ENCODE measurements at places on chromosomes 5 and 9.

DNA sequence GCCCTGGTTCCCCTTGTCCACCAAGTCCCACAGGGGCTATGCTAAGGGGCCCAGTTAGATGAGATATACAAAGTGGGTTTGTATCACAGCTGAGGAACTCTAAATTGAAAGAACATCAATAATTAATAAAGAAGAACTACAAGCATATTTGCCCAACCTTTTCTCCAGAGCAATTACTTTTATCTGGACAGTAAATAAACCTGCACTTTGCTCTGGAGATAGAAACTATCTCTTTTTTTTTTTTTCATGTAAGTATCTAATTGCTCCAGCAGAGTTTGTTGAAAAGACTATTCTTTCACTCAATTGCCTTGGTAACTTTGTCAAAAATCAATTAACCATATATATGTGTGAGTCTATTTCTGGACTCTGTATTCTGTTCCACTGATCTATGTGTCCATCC lies 6.0 kb upstream of the CDKN2AIPNL start:
- DNase-seq, result no peak

DNA sequence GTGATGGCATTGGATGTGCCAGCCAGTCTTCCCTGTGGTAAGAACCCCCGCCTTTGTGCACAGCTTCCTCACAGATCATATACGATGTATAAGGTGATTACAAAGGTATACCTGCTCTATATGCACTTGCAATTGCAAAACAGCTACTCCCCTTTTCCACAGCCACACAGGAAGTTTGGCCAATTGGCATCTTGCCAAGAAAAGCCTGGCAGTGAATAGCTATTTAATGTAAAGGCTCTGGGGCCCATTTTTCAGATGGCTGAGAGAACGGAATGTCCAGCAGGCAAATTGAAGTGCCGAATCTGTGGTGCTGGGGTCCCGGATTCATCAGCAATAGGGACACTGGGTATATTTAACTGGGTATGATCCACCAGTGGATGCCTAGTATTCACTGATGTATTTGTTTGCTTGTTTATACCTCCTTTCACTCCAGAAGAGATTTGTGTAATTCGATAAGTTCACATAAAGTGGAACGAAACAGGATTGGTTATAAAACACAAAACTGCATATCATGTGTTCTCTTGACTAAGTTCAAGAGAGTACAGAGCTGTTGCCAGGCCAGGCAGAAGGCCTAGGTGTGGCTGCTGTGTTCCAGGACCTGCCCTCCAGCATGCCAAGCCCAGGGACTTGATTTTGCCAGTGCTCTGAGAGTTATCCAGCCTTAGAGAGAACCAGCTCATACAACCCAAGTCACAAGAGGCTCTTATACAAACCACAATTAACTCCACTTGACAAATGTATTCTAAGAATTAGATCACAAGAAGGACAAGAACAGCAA lies 27.7 kb upstream of the GABRP start:
- DNase-seq, result no peak

DNA sequence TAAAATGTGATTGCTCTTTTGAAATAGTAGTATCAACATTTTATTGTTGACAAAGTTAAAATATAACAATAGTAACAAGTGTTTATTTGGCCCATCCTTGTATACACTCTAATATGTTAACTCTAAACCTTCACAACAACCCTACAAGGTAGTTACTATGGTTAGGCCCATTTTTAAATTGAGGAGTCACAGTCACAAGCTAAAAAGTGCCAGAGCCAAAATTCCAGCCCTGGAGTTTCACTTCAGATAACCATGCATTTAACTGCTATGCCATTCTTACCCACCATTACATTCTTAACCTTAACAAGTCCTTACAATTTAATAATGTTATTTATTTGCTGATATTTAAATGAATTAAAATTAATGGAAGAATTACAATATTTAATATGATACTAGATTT lies 91.2 kb downstream of the CWC27 start:
- DNase-seq, result no peak

GRCh38 chr5:16933337-16933736 lies 2.8 kb downstream of the MYO10 start:
- no peak for DNase-seq

DNA sequence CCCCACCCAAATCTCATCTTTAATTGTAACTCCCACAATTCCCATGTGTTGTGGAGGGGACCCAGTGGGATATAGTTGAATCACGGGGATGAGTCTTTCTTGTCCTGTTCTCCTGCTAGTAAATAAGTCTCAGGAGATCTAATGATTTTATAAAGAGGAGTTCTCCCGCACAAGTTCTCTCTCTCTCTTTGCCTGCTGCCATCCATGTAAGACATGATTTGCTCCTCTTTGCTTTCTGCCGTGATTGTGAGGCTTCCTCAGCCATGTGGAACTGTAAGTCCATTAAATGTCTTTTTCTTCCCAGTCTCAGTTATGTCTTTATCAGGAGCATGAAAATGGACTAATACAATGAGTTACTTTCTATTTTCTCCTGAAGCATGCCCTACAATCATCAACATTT lies 1158.5 kb downstream of the CDH18 start:
- DNase-seq, result no peak

DNA sequence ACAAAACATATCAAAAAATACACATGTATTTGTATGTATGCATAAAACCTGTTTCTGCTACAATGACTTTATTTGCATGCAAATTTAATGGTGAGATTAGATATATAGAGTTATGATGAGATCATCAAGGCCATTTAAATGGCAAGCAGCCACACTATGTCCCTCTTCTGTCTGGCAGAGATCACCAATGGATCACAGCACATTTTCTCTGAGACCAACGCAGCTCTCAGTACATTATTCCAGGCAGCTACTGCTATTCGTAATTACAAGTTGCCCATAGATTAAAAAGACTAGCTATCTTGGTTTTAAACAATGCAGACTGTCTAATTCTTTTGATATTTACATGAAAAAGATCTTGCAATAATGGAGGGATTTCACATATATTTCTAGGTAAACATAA lies 629.5 kb downstream of the PDE4D start:
- no peak for DNase-seq

- DNase-seq, result no peak
Observed at GRCh38 chr5:117093653-117094052, 519.0 kb upstream of the SEMA6A start.

- no peak for DNase-seq
Observed at GRCh38 chr9:77816641-77817341, 168.7 kb upstream of the GNA14 start.

GRCh38 chr5:124683917-124684555 lies 62.4 kb downstream of the ZNF608 start:
- DNase-seq, result no peak

DNA sequence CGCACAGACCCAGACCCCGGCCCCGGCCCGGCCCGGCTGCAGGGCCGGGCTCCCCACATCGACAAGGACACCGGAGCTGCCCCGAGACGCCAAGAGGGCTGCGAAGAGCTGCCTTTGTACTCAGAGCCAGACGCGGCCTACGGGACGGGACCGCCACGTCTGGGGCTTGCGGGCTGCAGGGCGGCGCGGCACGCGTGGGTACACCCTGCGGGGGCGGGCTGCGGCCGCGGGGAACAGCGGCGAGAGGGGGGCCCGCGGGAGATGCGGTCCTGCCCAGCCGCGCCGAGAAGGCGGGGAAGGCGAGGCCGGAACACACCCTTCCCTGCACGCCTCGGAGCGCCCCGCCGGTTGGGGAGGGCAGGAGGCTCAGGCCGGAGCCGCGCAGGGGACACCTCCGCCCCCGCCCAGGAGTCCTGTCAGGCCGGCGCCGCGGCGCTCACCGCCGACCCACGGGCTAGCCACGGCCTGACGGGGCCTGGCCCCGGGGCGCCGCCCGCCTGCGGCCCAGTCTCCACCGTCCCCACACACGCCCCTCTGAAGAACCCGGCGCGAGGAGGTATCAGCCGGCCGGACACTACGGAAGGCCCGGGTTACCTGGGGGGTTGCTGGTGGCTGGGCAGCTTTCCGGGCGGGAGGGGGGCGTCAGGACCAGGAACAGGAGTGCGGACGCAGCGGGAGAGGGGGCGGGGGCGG lies 478 bp downstream of the RAB14 start:
- no peak for DNase-seq

GRCh38 chr9:11779971-11780370 lies 913.2 kb upstream of the TYRP1 start:
- DNase-seq, result no peak

DNA sequence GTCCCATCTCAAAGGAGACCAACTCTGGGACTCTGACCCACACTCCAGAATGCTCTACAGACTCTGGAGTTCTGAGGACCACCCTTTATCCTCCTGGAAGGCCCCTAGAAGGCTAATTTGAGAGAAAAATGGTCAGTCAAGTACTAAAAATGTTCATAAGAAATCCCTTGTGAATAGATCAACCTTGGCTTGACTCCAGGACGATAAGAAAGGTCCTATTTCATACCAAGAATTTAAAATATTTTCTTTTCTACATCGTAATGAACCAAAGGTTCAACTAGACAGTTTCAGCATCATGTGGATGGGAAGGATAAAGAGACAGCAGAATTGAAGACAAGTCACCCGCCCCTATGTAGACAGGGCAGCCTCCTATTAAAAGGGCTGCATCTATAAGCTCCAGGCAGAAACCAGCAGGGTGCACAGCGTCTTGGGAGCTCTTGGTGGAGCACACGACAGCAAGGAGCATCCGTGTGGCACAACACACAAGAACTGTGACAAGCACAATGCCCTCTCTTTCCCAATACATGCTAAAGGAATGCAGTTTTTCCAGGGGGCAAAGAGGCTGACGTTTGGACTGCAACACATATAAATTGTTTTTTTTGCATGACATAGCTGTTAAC lies 38.3 kb downstream of the RASEF start:
- peak; percentile 25 for DNase-seq

DNA sequence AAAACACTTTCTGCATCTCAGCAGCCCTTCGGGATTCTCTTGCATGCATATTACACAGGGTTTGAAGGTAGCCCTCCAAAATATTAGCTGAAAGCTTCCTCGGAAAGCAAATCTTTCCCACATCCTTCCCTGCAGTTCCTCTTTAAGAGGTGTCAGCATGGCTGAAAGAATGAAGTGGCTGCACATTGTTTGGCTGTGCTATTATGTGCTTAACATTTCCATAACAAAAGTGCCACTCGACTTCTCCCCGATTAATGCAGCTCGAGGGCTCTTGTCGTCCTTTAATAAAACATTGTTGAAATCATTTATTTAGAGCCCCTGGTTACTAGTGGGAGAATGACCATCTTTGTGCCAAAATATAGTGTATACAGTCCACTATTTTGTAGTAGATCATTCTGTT lies 6.5 kb downstream of the GAS1 start:
- no peak for DNase-seq

DNA sequence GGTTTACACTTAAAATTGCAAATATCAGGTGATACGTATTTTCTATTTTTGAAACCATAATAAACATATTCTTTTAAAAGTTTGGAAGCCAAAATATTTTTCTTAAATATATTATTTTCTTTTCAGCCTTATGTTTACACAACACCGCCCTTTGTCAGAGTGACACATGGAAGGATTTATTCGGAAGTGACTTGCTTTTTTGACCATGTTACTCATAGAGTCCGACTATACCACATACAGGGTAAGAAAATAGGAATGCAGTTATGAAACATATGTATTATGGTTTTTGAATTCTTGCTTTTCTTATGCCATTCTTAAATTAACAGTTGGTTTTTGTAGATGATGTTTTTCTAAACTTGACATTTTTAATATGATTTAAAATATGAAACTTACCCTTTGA lies 133.9 kb downstream of the MAN2A1 start:
- no peak for DNase-seq

GRCh38 chr5:72154076-72154756 lies 46.9 kb downstream of the MAP1B start:
- DNase-seq, result no peak

GRCh38 chr5:79590396-79590999 lies 21.7 kb upstream of the TENT2 start:
- DNase-seq, result no peak

GRCh38 chr5:134403951-134404350 lies 7.7 kb downstream of the CDKN2AIPNL start:
- DNase-seq, result no peak

DNA sequence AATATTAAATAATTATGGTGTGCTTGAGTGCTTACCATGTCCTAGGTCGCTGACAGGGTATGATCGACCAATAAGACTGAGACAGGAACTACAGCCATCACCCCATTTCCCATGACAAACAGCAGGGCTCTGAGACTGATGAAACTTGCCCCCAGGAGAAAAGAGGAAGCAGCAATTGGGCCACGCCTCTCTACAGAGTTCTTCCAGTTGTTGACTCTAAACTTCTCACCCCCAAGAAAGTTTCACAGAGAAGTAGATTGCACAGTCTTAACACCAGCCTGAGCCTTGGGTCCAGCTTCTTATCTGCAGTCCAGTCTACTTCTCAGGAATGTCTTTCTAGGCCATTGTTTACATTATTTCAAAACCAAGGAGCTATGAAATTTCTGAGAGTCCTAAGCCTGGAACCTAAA lies 182.2 kb upstream of the ANKRD55 start:
- no peak for DNase-seq

GRCh38 chr5:139812836-139813805 lies 17.5 kb downstream of the PSD2 start:
- no peak for DNase-seq

GRCh38 chr5:129171194-129171944 lies 76.8 kb downstream of the ISOC1 start:
- DNase-seq, result no peak

DNA sequence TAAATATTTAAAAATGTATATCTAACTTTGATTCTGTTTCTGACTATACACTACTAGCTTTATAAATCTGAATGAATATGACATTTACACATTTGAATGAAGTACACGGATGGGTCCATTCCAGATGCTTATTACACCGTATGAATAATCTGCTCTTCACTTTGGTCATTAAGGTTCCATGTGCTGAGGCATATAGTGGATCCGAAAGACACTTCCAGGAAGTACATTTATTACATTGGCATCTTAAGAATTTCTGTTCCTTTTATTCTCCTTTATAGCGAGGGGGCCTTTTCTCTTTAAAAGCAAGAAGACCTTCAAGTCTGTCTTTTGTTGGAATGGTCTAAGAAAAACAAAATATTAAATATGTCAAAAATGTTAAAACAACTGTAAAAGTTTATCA lies 147.6 kb downstream of the AUH start:
- DNase-seq, result no peak

GRCh38 chr5:7321724-7322123 lies 74.2 kb upstream of the ADCY2 start:
- DNase-seq, result no peak

DNA sequence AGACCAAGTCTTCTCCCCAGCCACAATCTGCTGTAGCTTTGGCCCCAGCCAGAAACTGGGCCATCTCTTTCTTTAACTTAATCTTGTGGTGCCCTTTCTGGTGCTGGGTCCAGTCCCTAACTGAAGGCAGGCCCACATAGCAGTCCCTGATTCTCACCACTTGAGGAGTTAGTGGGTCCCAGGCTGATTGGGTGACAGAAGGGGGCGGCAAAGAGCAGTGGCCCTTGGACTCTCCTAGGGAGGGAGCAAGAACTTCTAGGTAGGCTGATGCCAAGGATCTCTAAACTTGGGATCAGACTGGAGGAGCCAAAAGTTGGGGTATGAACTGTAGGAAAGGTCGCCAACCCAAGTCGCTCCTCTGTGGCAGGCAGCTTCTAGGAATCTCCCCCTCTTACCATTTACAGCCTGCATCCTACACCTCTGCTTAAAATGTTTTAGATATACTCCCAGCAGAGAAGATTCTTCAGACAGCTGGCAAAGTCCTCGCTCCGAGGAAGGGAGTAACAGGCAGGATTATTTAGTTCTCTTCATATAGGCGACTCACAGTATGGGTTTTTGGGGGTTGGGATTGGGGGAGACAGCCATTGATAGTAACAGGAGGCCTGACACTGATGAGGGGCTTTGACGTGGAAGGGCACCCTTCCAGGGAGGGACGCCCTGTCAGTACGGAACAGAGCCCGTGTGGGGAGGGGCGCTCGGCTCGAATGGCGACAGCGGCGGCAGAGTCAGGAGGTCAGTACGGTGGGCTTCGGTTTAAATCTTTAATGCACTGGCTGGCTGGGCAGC lies 2.0 kb upstream of the CCL27 start:
- DNase-seq, result peak; percentile 87
